Glutamatergic neuron (in vitro differentiated cells): ENCODE measurements at places on chromosomes 7 and 10. TPM values are rescaled to one million over a fixed set of nuclear protein-coding genes. Genes with fewer than 3 reads are reported as not detected.
A peak's percentile ranks its signal among the peaks of the same experiment; 100 is the strongest.

GRCh38 chr7:22444181-22444971, 55.6 kb downstream of the STEAP1B start:
- no peaks in the 10 kb centered on the region for H3K36me3 ChIP-seq
- DNase-seq, result no peak

- no peak overlapping the region for H3K4me3 ChIP-seq
- peaks cover 1% of the 10 kb centered on the region for H3K27me3 ChIP-seq
- H3K36me3 ChIP-seq, result peaks cover 21% of the 10 kb centered on the region
- peaks cover 2% of the 10 kb centered on the region for H3K4me1 ChIP-seq
- no peak overlapping the region for H3K27ac ChIP-seq
Measured at GRCh38 chr10:14162629-14163344, 167.9 kb downstream of the FRMD4A start.

Gene PDE6C
- not detected for total RNA-seq

DNA sequence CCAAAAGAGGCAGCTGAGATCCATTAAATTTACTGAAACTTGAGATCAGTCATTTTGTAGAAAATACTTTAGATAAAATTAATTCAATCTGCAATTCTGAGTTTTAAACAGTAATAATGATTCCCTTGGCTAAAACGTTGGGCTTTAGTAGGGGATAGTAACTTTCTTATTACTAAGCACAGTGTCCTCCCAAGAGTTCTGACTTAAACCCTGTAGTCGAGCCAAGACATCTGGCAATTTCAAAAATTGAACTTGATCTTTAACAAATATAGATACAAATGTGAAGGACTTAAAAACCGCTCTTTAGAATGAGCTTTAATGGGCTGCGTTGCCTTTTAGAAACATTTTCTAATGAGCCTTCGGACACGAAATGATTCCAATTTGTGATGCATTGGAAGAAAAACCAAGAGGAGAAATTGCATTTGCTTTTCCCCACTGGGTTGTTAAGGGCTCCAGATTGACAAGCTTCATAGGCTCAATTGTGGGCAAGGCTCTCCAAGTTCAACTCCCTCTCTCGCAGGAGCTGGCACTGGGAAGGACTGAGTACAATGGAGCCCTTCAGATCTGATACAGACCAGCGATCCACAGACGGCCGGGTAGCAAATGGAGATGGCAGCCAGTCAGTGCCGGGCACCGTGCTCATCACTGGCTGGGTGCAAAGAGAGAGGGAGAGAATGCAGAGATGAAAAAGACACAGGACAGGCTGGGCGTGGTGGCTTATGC, 921.3 kb upstream of the AUTS2 start:
- no peak overlapping the region for H3K27ac ChIP-seq
- no peak for DNase-seq
- no peaks in the 10 kb centered on the region for H3K27me3 ChIP-seq
- H3K36me3 ChIP-seq, result peaks cover 5% of the 10 kb centered on the region
- H3K4me3 ChIP-seq, result no peak overlapping the region

GRCh38 chr10:69908124-69908523, 106.4 kb downstream of the COL13A1 start:
- H3K27ac ChIP-seq, result no peak overlapping the region
- peaks cover 7% of the 10 kb centered on the region for H3K4me1 ChIP-seq
- peaks cover 3% of the 10 kb centered on the region for H3K27me3 ChIP-seq
- H3K36me3 ChIP-seq, result no peaks in the 10 kb centered on the region

GRCh38 chr10:128268015-128268722, 141.9 kb upstream of the MKI67 start:
- H3K27ac ChIP-seq, result no peak overlapping the region
- H3K4me3 ChIP-seq, result no peak overlapping the region
- peaks cover 9% of the 10 kb centered on the region for H3K4me1 ChIP-seq
- H3K36me3 ChIP-seq, result no peaks in the 10 kb centered on the region
- peak; percentile 87 for DNase-seq

Gene CPED1
- total RNA-seq, result not detected

- peaks cover 1% of the 10 kb centered on the region for H3K27me3 ChIP-seq
- no peaks in the 10 kb centered on the region for H3K36me3 ChIP-seq
- H3K27ac ChIP-seq, result no peak overlapping the region
- no peak overlapping the region for H3K4me3 ChIP-seq
- H3K4me1 ChIP-seq, result no peaks in the 10 kb centered on the region
- DNase-seq, result no peak
Measured at GRCh38 chr7:125481323-125481722, 551.7 kb upstream of the POT1 start.

Gene IRF5
- not detected for total RNA-seq

DNA sequence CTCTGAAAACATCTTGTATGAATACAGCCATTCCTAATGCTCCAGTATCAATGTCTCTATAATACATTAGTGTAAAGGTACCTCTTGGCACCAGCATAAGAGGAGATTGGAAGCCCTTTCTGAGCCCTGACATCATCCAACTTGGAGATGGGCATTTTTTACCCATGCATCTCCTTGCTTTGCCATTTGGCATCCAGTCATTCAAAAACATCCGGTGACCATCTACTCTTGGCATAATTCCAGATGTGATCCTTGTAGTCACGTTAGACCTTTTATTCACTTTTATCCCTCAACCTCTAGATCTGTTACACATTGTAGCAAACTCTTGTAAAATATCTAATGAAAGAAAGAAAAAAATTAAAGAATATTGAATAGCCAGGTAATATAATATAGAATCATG, 17.9 kb upstream of the SGMS1 start:
- H3K27me3 ChIP-seq, result no peaks in the 10 kb centered on the region
- H3K4me1 ChIP-seq, result no peaks in the 10 kb centered on the region
- no peak for DNase-seq

DNA sequence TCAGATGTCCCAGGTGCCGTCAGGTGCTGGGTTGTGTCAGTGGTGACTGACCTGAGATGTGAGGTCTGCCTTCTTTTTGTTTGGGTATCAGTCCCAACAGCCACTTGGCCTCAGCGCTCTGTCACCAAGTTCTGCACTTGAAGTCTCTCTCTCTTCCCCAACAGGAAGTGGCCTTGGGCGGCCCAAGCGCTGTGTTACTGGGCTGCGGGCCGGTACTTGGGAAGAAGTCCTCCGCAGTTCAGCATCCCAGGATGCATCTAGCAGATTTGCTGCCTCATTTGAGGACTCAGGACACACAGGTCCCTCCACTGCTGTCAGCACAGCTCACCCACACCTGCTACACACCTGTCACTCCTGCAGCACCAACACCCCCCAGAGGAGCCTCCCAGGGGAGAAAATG, 40.1 kb downstream of the LYZL2 start:
- peaks cover 2% of the 10 kb centered on the region for H3K4me1 ChIP-seq
- H3K4me3 ChIP-seq, result no peak overlapping the region
- no peak for DNase-seq
- no peak overlapping the region for H3K27ac ChIP-seq

GRCh38 chr10:127296696-127297095, 100.3 kb upstream of the INSYN2A start:
- no peak for DNase-seq
- H3K4me3 ChIP-seq, result no peak overlapping the region
- H3K36me3 ChIP-seq, result no peaks in the 10 kb centered on the region
- peaks cover 13% of the 10 kb centered on the region for H3K4me1 ChIP-seq

GRCh38 chr7:93890464-93891068, at the start of gene TFPI2:
Gene TFPI2 (minus strand): TSS chr7:93890753. CDS start chr7:93890678, 75 bp downstream.
- peak within 1 kb of the TSS; percentile 95 for H3K4me3 ChIP-seq
- peaks cover 4% of the 10 kb centered on the region for H3K4me1 ChIP-seq
- peaks cover 8% of the 10 kb centered on the region for H3K27me3 ChIP-seq
- peak within 1 kb of the TSS; percentile 57 for H3K27ac ChIP-seq
- DNase-seq, result peak; percentile 43

- H3K27me3 ChIP-seq, result no peaks in the 10 kb centered on the region
- H3K27ac ChIP-seq, result no peak overlapping the region
- no peaks in the 10 kb centered on the region for H3K4me1 ChIP-seq
- H3K36me3 ChIP-seq, result peaks cover 6% of the 10 kb centered on the region
Measured at GRCh38 chr7:20558963-20559716, 56.3 kb upstream of the ABCB5 start.

Gene FAM237B
- not detected for total RNA-seq

GRCh38 chr7:105985229-105985628, 22.2 kb downstream of the CDHR3 start:
- no peak for DNase-seq
- H3K36me3 ChIP-seq, result no peaks in the 10 kb centered on the region
- peaks cover 35% of the 10 kb centered on the region for H3K4me1 ChIP-seq
- H3K27me3 ChIP-seq, result peaks cover 2% of the 10 kb centered on the region
- H3K27ac ChIP-seq, result no peak overlapping the region

Gene CADPS2
- total RNA-seq, result 0.22 TPM

DNA sequence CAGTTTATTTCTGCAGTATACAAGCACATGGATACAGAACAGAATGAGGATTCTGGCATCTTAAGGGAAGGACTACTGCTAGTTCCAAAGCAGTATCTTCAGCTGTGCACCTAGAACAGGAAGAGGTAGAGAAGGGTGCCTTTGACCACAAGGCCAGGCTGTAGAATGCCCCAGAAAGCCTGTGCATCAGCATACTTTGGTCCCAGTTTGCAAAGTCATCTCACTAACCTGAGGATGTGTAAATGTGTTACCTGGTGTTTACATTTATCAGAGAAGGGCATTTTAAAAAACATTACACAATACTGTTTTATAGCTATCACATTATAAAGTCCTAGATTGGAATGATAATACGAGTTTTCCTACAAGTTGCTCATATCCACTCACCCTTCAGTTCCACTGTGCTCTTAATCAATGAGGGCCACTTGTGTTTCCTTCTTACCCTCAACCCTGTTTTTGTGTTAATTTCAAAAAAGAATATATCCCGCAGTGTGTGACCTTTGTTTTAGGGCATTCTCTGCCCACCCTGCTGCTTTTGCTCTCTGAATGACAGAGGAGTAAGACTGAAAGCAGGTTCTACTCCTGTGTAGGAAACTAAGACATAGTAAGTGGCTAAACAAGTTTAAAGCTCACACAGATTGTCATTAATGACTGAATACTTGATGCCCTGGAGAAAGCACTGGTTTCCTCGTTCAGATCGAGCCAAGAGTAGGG, 3.4 kb downstream of the SLC35G1 start:
- H3K4me1 ChIP-seq, result no peaks in the 10 kb centered on the region
- no peak for DNase-seq
- H3K4me3 ChIP-seq, result no peak overlapping the region
- H3K36me3 ChIP-seq, result no peaks in the 10 kb centered on the region
- no peak overlapping the region for H3K27ac ChIP-seq

Gene EPDR1
- total RNA-seq, result 10.3 TPM

- no peak overlapping the region for H3K27ac ChIP-seq
- no peak overlapping the region for H3K4me3 ChIP-seq
- no peak for DNase-seq
- peaks cover 8% of the 10 kb centered on the region for H3K27me3 ChIP-seq
- H3K36me3 ChIP-seq, result no peaks in the 10 kb centered on the region
Measured at GRCh38 chr7:128879461-128879938, 16.8 kb downstream of the ATP6V1F start.

DNA sequence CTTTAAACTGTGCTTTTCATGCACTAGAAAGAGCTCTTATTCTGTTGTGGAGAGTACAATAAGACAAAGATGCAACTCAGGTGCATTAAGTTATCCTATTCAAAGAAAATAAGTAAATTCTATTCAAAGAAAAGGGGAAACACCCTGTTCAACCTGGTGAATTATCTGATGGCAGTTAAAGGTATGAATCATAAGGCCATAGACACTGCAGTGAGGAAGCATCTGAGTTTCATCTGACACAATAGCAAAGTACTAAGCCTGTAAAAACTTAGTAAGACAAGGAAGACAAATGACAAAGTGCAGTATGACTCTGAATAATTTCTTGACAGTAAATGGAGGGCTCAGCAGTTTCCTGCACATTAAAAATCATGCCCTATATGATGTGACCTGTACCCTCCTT, 91.0 kb upstream of the LRRTM3 start:
- H3K4me1 ChIP-seq, result no peaks in the 10 kb centered on the region
- no peaks in the 10 kb centered on the region for H3K27me3 ChIP-seq
- no peak for DNase-seq
- H3K27ac ChIP-seq, result no peak overlapping the region
- H3K4me3 ChIP-seq, result no peak overlapping the region

GRCh38 chr7:86981127-86981526, 78.3 kb downstream of the ELAPOR2 start:
- peaks cover 17% of the 10 kb centered on the region for H3K4me1 ChIP-seq
- H3K36me3 ChIP-seq, result peaks cover 23% of the 10 kb centered on the region
- no peak for DNase-seq
- peak overlapping the region; percentile 4 for H3K4me3 ChIP-seq
- H3K27ac ChIP-seq, result peak overlapping the region; percentile 19

GRCh38 chr10:60877777-60878120, 66.2 kb downstream of the RHOBTB1 start:
- no peaks in the 10 kb centered on the region for H3K4me1 ChIP-seq
- no peak overlapping the region for H3K27ac ChIP-seq
- H3K4me3 ChIP-seq, result no peak overlapping the region

- no peak overlapping the region for H3K27ac ChIP-seq
- peaks cover 4% of the 10 kb centered on the region for H3K27me3 ChIP-seq
- no peak for DNase-seq
- H3K4me3 ChIP-seq, result peak overlapping the region; percentile 20
- H3K36me3 ChIP-seq, result no peaks in the 10 kb centered on the region
Measured at GRCh38 chr10:70906031-70906783, 17.8 kb upstream of the PCBD1 start.

Gene ALOX5
- 8.4 TPM for total RNA-seq

Gene KEL
- total RNA-seq, result 0.64 TPM

DNA sequence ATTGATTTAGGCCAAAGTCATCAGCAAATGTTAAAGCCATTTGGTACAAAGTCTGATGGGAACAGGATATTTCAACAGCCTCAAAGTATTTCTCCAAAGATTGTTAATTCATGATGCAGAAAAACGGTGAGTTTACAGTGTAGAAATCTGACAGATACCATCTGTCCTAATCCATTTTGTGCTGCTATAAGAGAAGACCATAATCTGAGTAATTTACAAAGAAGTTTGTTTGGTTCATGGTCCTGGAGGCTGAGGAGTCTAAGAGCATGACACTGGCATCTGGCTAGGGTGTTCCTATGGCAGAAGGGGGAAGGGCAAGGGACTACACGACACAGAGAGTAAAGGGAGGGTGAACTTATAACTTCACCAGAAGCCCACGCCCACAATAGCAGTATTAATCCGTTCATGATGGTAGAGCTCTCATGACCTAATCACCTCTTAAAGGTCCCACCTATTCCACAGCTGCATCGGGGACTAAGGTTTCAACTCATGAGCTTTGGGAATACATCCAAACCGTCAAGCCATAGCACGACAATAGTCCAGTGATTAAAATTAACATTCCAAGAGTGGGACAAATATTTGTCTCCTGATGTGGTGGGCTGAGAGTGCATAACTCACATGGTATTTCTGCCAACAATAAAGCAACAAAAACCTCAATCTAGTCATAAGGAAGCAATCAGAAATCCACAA, 298.6 kb upstream of the AKR1E2 start:
- no peak overlapping the region for H3K4me3 ChIP-seq
- peaks cover 17% of the 10 kb centered on the region for H3K4me1 ChIP-seq
- DNase-seq, result no peak
- no peak overlapping the region for H3K27ac ChIP-seq
- no peaks in the 10 kb centered on the region for H3K36me3 ChIP-seq
- no peaks in the 10 kb centered on the region for H3K27me3 ChIP-seq

GRCh38 chr7:73715648-73716317, 3.7 kb downstream of the STX1A start:
- no peak overlapping the region for H3K27ac ChIP-seq
- peaks cover 8% of the 10 kb centered on the region for H3K27me3 ChIP-seq
- H3K4me3 ChIP-seq, result peak overlapping the region; percentile 25
- H3K4me1 ChIP-seq, result peaks cover 10% of the 10 kb centered on the region
